ENCODE measurements at places on chromosomes 4 and X.
A peak's percentile ranks its signal among the peaks of the same experiment; 100 is the strongest.

DNA sequence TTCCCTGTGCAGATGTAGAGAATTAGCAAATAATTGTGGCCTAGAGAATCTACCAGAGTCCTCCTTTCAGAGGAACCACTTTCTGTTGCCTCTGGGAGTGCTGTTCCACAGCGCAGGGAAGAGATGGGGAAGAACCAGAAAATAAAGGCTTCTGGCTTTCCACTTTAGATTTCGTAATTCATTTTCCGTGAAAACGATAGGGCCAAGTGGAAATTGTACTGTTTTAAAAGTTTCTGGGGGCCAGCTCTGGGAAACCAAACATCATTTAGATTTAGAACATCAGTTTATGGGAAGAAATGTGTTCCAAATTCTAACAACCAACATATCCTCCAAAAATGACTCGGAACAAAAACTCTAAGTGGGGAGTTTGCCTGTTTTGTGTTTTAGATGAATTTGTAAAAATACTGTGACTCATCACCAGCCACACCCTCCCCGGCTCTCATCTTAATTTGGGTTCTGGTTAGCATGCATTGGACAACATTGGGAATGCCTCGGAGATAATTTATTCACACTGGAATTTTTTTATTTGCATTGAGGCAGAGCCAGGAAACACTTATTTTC, 65.2 kb upstream of the LNX1 start:
- DNase-seq: peak; percentile 83

DNA sequence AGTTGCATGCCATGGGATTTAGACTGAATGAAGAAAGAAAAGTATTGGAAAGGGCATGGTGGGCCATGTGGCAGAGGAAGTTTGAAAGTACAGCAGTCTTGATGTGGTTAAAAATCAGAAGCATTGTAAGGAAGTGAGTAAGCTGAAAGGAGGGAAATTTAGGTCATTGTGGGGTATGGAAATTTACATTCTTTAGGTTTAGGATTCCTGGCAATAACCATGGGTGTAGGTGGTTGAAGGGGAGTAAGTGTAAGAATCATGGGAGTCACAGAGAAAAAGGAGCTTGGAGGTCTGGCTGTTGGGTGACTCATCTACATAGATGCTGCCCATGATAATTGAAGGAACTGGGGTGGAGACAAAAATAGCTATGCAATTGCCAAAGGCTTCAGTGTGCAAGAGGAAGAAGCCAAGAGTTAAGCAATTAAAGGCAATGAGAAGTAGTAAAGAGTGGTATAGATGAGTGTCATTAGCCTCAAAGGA, 243.8 kb upstream of the LDB2 start:
- peak; percentile 86 for DNase-seq

DNA sequence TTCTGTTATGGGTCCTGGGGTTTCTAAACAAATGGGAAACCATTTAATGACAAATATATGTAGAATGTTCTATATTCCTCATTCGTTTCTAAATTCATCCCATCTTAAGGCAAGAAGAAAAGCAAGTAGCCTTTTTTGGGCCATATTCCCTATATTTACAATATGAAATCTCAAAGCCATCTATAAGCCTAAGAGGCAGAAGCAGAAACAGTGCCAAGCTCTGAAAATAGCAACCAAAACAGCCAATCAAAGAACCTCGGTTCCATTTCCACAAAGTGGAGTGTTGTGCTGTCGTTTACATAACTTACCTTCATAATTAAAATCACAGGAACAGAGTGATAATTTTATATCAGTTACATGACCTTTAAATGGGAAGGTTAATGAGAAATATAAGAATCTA, 330.6 kb upstream of the GATB start:
- DNase-seq: no peak

DNA sequence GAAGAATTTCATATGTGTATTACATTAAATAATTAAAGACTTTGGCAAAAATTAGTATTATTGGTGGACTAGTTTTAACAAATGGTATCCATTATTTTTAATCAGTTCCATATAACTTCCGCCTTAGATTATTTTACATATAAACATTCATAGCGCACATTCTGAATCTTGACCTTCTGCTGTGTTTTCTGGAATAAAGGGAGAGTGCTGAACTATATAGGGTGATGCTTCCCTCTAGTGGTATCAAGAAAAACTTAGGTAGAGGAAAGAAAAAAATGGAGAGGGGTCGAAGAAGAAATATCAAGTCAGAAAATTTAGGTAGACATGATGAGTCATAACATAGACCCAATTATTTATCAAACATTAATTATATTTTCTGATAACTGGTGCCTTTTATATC, 155.6 kb upstream of the PACRGL start:
- DNase-seq: peak; percentile 58

DNA sequence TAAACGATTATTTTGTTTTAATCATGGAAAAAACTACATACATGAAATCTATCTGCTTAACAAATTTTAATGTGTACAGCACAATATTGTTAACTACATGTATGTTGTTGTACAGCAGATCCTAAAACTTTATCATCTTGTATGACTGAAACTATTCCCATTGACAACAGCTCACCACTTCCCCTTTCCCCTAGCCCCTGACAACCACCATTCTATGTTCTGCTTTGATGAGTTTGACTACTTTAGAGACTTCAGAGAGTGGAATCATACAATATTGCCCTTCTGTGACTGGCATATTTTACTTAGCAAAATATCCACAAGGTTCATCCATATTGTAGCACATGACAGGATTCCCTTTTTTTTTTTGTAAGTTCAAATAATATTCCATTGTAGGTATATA, 185.9 kb downstream of the CFAP299 start:
- no peak for DNase-seq

GRCh38 chr4:145083891-145084605, 13.9 kb downstream of the ANAPC10 start:
- no peak for DNase-seq

- DNase-seq: no peak
These were observed 340.8 kb downstream of the ADGRL3 start for GRCh38 chr4:61540944-61541343.
